ENCODE measurements at places on chromosomes 1 and 21.

GRCh38 chr21:34670220-34670961 is 1.6 kb downstream of the CLIC6 start:
- no peak for DNase-seq

DNA sequence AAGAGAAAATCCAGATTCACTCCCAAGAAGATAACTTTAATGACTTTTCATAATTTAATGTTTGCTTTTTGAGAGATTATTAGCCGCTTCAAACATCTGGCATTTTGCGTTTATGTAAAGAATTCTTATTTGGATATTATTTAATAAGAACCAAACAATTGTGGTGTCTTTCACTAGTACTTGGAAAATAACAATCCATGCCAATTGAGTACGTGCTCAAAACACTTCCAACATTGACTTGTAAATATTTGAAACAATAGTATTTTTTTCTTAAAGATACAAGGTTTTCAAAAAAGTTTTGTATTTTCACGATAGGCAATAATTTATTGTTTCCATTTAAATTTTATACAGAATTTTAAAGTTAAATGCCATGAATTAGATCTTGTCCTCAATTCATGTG is 498.7 kb downstream of the AMY1C start:
- DNase-seq, result no peak

DNA sequence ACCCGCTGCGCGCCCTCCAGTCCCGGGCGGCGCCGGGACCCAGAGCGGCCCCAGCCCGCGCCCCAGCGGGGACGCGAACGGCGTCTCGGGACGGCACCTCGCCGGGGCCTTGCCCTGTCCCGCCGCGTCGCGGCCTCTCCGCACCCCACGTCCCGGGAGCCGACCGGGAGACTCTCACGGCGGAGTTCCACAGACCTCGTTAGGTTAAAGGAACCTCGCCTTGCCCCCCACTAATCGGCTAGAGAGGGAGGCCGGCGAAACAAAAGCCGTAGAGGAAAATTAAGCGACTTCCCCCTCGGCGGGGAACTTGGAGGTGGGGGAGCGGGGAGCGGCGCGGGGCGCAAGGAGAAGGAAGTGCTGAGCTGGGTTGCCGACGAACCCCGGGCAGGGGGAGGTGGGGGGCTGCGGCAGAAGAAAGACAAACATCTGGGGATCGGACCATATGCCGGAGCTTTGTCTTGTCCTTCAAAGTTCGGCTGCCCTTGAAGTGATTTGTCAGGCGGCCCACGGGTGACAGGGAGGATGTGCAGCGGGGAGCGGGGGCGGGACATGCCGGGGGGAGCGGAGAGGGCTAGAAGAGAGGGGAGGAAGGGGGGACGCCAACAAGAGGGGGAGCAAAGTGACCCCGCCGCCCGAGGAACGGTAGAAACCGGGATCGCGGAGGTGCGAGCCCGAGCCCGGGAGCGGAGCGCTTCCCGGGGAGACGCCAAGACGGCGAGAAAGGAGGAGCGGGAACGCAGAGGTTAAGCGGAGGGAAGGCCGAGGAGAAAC is 120.0 kb upstream of the RRP15 start:
- DNase-seq, result no peak

GRCh38 chr1:156646738-156647211 is 4.9 kb downstream of the BCAN start:
- DNase-seq, result no peak

DNA sequence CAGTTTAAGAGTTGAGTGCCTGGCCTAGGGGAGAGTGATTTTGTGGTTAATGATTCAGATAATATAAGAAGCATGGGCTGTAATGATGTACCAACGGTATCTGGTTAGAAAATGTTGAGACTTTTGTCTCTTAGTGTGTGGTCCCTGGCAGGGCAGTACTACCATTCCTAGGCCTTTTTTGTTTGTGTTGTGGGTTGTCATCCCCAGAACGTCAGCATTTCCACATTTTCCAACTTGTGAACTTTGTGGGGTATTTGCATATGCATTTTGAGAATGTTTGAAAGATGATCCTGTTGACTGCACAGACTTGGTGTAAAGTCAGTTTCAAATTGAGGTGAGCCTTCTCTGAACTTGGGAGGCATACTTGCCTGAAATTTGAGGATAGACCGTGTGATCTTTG is 11.4 kb downstream of the NEK7 start:
- DNase-seq, result no peak

DNA sequence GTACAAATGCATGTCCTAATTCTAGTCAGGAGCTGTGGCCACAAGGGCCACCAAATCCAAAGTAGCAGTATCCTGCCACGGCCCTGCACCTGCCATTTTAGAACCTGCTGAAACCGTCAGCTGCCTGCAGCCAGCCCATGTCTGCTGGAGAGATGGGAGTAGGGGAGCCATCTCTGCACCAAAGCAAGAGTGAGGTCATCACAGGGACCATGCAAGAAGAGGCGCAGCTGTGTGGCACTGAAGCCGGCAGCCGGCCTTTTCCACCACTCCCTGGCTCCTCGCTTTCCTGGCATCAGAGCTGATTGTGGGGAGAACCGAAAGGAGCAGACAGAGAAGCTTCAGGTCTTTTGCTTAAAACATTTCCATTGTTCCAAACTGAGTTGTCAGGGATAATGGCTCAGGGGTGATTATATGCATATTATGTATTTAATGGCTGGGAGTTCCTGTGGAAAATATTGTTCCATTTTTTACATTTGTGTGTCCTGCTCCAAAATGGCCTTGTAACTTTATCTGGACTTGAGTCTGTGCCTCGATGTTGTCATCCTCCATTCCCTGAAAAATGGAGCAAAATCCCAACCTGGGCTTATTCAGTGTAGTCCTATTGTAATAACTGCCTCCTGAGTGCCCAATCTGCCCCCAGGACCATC is 18.7 kb upstream of the NBL1 start:
- no peak for DNase-seq

- no peak for DNase-seq
Measured at GRCh38 chr1:201291916-201292315, 8.6 kb downstream of the PKP1 start.

DNA sequence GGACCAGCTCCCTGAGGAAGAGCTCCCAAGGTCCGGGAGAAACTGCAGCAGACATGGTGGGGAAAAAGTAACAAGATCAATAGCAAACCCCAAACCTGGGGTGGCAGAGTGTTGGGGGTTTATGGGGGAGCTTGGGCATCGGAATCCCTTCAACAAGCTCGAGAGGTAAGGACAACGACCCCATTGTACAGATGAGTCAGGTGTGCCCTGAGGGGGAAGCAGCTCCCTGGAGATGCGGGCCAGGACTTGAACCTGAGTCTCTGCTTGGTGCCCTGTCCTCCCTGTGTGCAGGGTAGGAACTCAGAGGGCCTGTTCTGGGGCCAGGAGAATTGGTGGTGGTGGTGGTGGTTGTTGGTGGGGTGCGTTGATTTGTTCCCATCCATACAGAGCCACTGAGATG is 125.4 kb downstream of the PTPRU start:
- DNase-seq, result no peak

- DNase-seq, result no peak
Measured at GRCh38 chr1:68230484-68230802, 1.9 kb downstream of the WLS start.

- DNase-seq, result no peak
Measured at GRCh38 chr1:83931658-83932253, 67.2 kb downstream of the TTLL7 start.

DNA sequence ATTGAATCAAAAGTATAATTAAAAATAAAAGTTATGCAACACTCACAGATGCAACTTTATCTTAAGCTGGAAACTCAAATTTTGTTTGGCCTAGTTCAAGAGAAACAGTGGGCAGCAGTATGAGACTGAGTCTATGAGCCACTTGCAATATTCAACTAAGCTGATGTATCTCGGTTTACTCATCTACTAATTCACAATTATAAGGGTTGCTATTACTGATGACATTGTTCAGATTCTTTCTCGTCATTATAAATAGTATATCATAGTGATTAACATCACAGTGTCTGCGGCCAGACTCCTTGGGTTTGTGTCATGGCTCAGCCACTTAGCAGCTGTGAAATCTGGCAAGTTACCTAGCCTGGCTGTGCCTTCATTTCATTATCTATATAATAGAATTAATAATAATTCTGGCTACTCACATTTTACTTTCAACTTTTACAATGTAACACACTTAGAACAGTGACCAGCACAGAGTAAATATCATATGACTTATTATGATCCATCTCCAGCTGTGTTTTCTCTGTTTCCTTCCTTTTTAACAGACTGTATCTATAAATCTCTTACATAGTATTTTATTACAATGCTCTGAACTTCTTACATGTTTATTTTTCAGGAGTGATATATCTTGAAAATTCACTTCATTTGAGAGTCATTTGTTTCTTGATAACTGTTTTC is 194.3 kb upstream of the RGS18 start:
- no peak for DNase-seq

GRCh38 chr1:223645903-223646302 is 19.6 kb downstream of the CAPN8 start:
- no peak for DNase-seq

- DNase-seq, result no peak
Measured at GRCh38 chr1:31886866-31887265, 51.3 kb downstream of the PTP4A2 start.

DNA sequence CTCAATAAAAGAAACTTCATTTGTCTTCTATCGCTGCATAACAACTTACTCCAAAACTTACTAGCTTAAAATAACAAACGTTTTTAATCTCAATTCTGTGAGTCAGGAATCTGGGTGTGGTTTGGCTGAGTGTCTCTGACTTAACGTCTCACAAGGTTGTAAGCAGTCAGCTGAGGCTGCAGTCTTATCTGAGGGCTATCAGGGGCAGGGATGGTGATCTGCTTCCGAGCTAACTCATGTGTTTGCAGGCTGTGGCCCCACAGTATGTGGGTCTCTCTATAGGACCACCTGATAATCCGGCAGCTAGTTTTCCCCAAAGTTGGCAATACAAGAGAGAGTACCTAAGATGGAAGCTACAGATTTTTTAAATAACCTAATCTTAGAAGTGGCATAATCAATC is 234.2 kb upstream of the FGGY start:
- DNase-seq, result no peak

DNA sequence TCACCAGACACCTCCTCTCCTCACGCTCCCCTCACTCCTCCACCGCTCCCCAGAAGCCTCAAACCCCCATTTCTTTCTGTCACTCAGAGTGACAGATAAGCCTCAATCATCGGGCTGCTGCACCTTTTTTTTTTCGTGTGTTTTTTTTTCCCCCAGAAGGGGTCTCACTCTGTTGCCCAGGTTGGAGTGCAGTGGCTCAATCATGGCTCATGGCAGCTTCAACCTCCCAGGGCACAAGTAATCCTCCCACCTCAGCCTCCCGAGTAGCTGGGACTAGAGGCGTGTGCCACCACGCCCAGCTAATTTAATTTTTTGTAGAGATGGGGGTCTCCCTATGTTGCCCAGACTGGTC is 1.2 kb upstream of the TMPRSS2 start:
- no peak for DNase-seq

DNA sequence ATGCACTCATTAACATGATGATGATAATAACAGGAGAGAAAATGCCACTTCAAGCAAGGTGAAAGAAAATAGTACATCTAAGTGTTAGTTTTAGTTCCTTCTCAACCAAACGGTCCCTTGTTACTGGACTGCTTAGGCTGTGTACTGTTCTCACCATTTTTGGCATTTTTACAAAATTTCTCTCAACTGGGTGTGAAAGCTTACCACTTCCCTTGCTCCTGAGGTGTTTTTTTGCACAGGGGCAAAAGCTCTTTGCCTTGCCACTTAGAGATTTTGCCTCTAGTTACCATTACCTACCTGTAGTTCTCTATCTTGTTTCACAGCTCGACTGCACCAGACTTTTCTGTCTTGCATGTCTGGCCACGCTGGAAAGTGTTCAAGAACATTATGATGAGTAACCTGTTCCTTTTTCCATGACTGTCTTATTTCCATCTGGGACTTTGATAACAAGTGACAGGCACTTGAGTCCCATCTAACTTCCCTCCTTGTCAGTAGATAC is 10.7 kb downstream of the NEK7 start:
- DNase-seq, result no peak

- DNase-seq, result no peak
Measured at GRCh38 chr21:26888256-26888655, 43.0 kb upstream of the ADAMTS1 start.

- DNase-seq, result no peak
Measured at GRCh38 chr1:215890438-215890837, 323.3 kb downstream of the KCTD3 start.

GRCh38 chr1:37914719-37915475 is 32.0 kb downstream of the INPP5B start:
- no peak for DNase-seq

Measured in stimulated activated CD8-positive, alpha-beta memory T cell treated with anti-CD3 and anti-CD28 coated beads, Interleukin-7, amount 100 ng/mL, for 1 hour (primary cell).